ENCODE measurements at places on chromosomes 3 and 15.
A peak's percentile ranks its signal among the peaks of the same experiment; 100 is the strongest.

DNA sequence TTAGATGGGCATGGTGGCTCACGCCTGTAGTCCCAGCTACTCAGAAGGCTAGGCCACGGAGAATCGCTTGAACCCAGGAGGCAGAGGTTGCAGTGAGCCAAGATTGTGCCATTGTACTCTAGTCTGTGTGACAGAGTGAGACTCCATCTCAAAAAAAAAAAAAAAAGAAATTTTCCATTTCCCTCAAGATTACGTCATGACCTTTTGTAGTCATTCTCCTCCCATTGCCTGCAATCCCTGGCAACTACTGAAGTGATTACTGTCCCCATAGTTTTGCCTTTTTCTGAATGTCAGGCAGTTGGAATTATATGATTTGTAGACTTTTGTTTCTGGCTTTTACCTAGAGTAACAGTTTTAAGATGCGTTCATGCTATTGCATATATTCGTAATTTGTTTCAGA, 28.0 kb downstream of the WDR76 start:
- DNase-seq, result no peak

DNA sequence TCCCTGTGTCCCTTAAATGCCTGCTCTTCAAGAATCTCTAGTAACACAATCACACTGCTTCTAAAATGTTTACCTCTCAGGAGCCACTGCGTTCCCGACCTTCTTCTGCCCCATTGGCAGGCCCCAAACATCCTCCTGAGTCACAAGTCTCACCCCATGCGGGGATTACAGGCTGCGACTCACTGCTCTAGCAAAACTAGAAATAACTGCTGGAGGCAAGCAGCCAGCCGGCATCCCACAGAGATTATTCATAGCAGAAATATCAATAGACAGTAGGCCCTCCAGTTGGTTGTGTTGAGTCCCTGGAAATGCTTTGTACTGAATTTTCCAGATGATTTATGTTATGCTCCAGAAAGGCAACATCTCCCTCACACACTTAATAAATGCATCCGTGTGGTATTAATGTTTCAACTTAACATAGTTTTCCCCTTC, 64.8 kb downstream of the RFTN1 start:
- peak; percentile 72 for DNase-seq

- DNase-seq, result no peak
Measured at GRCh38 chr15:83290236-83290635, 5.8 kb upstream of the BNC1 start.

DNA sequence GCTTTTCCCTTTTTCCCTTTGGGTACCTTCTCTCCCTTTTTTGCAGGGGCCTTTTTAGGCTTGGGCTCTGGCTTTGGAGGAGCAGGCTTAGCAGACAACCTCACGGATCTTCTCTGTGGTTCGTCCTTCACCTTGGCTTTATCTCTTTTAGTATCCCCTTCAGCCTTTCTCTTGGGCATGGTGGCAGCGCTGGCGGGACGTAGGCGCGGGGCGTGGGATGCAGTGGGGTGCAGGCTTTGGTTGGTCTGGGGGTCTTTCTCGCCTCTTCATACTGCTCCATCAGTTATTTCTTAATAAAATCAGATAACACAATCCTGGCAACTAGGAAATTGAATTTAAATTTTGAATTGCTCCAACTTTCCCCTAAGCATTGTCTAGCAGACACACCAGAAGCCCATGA, 11.3 kb upstream of the ATP1B3 start:
- DNase-seq, result no peak

- DNase-seq, result no peak
Measured at GRCh38 chr3:120077731-120078130, 16.5 kb downstream of the GSK3B start.

DNA sequence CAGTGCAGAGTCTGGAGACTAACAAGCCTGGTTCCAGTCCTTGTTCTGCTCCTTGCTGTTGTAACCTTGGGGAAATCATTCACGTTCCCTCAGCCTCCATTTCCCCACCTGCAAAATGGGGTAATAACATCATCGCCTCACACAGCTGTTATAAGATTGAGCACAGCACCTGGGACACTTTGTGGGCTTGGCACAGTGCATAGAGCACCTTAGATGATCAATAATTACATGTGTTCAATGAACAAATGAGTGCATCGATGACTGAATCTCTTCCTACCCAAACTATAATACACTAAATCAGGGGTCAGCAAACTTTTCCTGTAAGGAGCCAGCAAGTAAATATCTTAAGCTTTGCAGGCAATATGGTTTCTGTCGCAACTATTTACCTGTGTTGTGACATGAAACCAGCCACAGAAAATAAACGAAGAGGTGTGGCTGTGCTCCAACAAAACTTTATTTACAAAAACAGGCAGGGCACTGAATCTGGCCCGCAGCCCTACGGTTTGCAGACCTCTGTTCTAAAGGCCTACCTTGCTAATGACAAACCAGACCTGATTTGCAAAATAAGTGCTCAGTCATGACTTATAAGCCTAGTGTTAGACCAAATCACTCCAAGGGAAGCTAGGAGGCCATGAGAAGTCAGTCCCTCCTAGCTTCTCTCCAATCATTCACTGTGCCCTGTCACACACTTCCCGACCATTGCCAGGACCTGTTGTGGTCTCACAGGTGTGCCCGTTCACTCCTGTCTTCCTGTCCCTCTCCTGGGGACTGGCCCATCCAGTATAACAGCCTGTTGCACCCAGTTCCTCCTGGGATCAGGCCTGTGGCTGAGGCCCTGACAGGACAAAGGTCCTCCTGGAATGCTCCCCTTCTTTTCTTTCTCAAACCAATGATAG, 149.4 kb upstream of the WNT5A start:
- DNase-seq, result no peak

DNA sequence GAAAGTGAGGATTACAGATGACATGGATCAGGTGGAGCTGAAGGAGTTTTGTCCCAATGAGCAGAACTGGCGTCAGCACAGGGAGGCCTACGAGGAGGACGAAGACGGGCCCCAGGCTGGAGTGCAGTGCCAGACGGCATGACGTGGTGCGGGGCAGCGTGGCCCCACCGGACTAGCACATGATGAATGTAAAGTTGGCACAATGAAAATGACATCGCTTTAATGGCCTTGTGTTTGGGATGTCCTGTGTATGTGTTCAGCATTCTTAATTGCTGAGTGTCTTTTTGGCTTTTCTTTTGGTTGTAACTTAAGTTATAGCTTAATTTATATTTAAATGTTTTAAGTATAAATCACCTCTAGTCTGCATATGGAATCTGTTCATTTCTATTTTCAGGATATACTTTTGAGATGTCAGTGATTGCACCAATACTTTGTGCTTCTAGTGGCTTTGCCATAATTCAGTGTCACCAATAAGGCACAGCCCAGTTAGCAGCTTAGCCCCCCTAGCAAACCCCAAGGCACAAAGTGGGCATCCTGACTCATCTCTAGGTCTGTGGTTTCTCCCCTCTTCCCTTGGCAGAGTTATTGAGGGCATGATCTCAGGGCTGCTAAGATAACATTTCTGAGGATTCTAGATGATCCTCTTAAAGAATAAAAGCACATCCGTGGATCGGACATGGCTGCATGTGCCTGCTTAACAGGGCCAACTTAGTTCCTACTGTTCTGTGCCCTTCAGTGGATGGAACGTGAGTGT, 16.1 kb downstream of the DNAJA4 start:
- DNase-seq, result no peak

GRCh38 chr15:53808058-53808706, 48.7 kb upstream of the WDR72 start:
- DNase-seq, result no peak

- no peak for DNase-seq
Measured at GRCh38 chr3:172281884-172282283, 166.4 kb downstream of the GHSR start.
